ENCODE measurements at places on chromosomes 1 and 21. TPM values are rescaled to one million over a fixed set of nuclear protein-coding genes. Genes with fewer than 3 reads are reported as not detected.
A peak's percentile ranks its signal among the peaks of the same experiment; 100 is the strongest.

MCOLN2 gene
- total RNA-seq: 9.8 TPM

- DNase-seq: no peak
These were observed 16.2 kb upstream of the ACTN2 start for GRCh38 chr1:236670060-236670459.

DNA sequence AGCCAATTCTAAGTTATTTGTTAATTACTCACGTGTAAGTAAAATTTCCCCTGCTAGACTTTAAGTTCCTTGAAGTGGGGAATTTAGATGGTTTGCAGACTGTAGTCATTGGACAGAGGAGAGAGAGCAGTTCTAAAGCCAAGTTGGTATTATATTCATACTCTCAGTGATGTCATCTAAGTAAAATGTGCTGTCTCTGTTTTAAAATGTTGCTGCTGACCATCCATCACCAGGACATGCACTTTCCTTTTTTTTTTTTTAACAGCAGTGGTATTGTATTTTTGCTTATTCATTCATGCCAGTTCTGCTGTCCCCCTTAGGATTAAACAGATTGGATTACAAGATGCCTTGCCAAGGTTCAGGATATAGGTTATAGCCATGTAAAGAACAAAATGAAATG is 2.3 kb downstream of the TTLL7 start:
- no peak for DNase-seq

DNA sequence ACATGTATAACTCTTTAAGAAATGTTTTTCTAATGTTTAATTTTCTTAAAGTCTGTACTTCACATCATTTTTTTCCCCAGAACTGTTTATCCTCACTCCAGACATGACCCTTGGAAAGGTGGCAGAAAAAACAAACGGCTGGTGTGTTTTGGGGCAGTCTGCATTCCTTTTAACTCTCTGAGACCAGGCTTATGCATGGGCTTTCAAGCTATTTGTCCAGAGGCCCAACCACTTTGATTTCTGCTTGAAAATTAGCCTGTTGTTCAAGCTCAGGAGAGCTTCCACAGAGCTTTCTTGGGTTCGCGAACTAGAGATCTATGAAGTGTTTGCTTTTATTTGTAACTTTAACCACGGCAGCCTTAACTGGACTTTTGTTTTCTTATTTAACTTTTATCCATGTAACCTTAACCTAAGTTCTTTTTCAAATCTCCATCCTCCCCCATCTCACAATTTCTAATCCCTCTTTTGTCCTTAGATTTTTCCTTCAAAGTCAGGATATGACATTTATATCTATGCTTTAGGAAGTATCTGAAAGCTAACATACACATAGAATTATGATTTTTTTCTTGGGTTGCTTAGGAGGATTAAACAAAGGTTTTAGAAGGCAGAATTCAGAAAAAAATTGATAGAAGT is 111.8 kb downstream of the FGGY start:
- DNase-seq: no peak

DNA sequence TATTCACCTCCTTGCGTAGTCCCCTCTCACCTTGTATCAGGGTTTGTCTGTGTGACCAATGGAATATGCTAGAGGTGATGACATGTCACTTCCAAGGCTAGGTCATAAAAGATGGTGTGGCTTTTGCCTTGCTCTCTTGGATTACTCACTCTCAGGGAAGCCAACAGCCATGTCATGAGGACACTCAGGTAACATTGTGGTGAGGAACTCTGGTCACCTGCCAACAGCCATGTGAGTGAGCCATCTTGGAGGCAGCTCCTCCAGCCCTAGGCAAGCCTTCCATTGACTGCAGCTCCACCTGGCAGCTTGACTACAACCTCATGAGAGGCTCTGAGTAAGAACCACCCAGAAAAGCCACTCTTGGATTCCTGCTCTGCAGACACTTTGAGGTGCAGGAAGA is 11.0 kb upstream of the HEYL start:
- no peak for DNase-seq

TMEM54 gene
- 204 TPM for total RNA-seq

DNA sequence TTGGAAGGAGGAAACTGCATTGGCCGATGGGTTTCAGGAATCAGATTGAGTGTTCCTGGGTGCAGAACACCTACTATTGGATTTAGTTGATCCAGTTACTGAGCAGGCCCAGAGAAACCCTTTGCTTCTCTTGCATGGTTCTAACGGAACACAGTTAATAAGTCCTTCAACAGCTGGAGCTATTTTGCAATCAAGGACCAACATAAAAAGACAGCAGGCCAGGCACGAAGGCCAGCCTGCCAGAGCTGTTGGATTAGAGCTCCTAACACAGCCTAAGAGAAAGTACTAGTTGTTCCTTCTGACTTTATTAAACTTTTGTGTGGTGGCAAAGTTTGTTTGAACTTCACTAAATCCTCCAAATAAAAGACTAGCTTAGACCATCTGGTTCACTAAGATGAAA is 148.0 kb upstream of the LMO4 start:
- no peak for DNase-seq

MYOM3 gene
- total RNA-seq: 1.5 TPM

DNA sequence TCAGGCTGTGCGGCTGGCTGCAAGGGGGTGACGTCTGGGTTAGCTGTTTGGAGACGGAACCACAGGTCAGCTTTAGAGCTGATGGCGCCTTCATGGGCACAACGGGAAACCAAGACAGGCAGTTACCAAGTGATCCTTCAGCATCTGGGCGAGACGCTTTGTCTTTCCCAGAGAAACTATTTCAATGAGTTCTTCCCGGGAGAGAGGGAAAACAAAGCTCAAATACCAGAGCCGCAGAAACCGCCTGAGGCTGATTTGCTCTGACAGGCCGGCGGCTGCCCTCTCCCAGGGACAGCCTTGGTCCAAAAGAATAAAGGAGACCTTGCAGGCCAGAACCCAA is 76.5 kb downstream of the CD58 start:
- DNase-seq: no peak

OPRD1 gene
- total RNA-seq: not detected

- no peak for DNase-seq
These were observed 109.8 kb downstream of the PLPPR4 start for GRCh38 chr1:99374109-99374508.

DNA sequence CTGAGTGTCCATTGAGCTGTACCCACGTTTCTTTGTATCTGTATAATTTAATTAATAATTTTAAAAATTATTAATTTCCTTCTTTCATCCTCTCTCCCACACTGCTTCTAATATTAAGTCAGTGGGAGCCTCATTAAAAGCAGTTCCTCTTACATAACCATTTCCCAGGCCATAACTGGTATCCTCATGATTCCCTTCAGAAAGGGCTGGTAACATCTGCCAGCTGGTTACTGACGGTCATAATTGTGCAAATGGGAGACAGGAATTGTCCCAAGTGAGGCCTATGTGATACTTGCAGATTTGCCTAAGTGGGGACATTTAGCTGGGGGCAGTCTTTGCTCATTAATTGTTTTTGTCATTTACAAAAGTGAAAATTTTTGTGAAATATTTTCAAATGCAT is 69.0 kb upstream of the SPAG17 start:
- no peak for DNase-seq

DNA sequence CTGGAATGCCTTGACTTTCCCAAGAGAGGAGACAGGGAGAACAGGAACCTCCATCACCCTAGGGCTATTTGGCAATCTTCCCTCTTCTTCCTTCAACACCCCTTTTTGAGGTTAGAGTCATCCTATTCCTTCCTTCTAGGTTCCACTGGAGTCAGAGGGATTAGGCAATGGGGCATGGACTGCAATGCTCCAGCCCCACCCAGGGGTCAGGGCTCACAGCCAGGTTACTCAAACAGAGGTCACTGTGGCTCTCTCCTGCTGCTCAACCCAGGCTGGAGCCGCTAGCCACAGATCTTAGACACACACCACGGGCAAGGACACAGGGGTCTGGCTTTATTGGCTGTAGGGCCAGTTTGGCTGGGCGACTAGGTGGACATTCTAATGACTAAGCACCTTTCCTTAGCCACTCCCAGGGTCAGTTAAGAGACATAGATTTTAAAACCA is 145.5 kb upstream of the NRIP1 start:
- peak; percentile 71 for DNase-seq

PRR9 gene
- total RNA-seq: 21.2 TPM

- DNase-seq: no peak
These were observed 758 bp upstream of the CNTN2 start for GRCh38 chr1:205041998-205042910.

DNA sequence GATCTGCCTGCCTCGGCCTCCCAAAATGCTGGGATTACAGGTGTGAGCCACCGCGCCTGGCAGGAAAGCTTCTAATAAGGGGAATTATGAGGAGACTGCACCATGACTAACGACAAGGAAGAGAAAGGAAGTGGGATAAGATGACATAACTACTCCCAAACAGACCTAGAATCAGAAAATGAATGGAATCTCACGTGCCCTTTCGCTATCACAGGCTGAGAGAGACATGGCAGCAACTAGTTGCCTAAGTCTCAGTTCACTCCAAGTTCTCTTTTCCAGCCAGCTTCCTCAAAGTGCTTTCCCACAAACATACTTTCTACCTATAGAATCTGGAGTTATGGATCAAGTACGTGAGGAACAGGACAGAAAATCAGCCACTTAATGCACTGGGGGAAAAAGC is 2.0 kb downstream of the PI4KB start:
- DNase-seq: no peak
